Mesenteric fat pad (tissue), 1 donor: ENCODE measurements at places on chromosomes 11 and 22. TPM values are rescaled to one million over a fixed set of nuclear protein-coding genes. Genes with fewer than 3 reads are reported as not detected.

Gene STIP1
- total RNA-seq: 113 TPM

Gene PAX6
- total RNA-seq: 0.32 TPM

Gene PPARA
- 37.6 TPM for total RNA-seq

Gene TCN2
- 46.5 TPM for total RNA-seq

Gene DAGLA
- 3.3 TPM for total RNA-seq

Gene LRRC75B
- 6.0 TPM for total RNA-seq

Gene TP53I11
- total RNA-seq: 133 TPM

Gene GLYATL1
- not detected for total RNA-seq

Gene KRTAP5-8
- total RNA-seq: not detected

Gene NCR3LG1
- total RNA-seq: 4.1 TPM

Gene OR2AG1
- not detected for total RNA-seq

DNA sequence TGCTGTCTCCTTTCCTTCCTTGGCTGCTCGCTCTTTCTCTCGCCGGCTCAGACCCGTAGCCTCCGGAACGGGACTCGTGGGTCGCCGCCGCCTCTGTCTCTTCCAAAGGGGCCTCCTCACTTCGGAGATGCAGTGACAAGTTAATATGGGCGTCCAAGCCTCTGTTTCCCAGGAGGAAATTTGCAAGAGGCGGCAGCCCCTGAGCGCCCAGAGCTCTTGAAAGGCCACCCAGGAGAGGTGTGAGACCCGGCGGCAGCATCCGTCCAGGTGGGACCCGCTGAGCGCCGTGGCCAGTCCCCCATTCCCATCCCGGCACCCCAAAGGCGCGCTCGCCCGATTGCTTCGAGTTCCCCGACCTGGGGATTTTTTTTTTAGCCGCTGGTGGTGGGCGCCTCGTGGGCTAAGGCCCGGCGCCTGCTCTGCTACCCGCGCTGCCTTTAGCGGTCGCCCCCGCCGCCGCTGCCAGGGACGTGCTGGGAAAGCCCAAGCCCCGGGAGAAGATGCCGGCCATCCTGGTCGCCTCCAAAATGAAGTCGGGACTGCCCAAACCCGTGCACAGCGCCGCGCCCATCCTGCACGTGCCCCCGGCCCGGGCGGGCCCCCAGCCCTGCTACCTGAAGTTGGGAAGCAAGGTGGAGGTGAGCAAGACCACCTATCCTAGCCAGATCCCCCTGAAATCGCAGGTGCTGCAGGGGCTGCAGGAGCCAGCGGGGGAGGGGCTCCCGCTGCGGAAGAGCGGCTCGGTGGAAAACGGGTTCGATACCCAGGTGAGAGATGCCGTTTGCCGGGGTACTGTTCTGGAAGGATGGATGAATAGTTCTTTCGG, 772 bp downstream of the NAV2 start:
- no peak for DNase-seq

DNA sequence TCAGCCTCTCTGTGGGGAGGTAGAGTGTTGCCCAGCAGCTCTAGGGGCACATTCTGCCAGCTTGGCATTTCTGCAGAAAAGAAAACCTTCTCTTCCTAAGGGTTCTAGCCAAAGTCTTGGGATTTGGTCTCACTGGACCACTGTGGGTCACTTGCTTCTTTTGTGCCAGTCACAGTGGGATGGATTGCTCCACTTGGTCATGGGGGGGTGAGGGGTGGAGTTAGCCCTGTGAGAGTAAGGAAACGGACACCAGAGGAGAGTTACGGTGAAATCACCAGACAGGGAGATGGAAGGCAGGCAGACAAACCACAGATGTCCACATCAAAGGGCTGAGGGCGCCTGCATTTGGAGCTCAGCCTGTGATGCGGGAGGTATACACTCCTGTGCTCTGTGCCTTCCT, 10.8 kb downstream of the SGSM1 start:
- DNase-seq: no peak

GRCh38 chr11:57364851-57365660, 15.9 kb downstream of the PRG3 start:
- DNase-seq: no peak

GRCh38 chr11:133747409-133747808, 97.9 kb downstream of the SPATA19 start:
- no peak for DNase-seq

DNA sequence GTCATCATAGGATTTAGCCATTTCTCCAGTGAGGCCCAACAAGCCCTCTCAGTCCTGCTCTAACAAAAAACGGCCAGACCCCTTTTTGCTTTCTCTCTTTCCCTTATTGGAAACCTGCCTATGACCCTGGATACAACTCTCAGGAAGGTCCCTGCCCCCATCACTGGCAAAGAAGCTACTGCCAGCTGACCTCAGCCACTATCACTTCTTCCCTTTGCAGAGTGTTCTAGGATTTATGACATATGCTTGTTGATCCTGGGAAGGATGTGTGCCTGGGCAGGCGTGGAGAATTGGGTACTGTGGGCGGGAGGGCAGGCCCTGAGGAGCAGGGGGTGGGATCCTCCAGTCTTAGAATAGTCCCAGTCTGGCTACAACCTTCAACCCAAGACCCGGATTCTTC, 7.5 kb downstream of the PGAP2 start:
- DNase-seq: no peak

- DNase-seq: no peak
Observed at GRCh38 chr11:70033711-70034070, 44.4 kb upstream of the ANO1 start.

- no peak for DNase-seq
Observed at GRCh38 chr11:45087086-45087899, 59.1 kb upstream of the PRDM11 start.

DNA sequence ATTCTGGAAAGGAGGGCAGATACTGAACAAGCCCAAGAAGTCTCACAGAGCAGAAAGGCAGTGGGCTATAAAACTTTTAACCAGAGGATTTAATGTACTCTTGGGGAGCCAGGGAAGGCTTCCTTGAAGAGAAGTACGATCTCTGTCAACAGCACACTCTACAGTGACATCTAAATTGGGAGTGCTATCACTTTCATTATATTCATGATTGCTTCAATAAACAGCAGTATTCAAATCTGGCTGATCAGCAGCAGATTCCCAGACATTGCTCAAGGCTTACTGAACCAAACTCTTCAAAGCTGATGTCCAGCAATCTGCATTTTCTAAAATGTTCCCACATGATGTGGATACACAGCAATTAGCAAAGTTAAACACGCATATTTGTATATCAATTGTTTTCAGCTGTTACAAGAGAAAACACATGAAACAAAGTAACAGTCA, 44.2 kb downstream of the SYTL2 start:
- DNase-seq: no peak

- DNase-seq: peak; percentile 73
Observed at GRCh38 chr22:28034145-28034759, 115.2 kb upstream of the PITPNB start.

GRCh38 chr11:112364962-112365481, 104.4 kb upstream of the PLET1 start:
- DNase-seq: no peak

GRCh38 chr11:94954753-94955152, 18.6 kb downstream of the CWC15 start:
- no peak for DNase-seq

GRCh38 chr11:16097543-16097942, 258.8 kb downstream of the SOX6 start:
- DNase-seq: no peak

DNA sequence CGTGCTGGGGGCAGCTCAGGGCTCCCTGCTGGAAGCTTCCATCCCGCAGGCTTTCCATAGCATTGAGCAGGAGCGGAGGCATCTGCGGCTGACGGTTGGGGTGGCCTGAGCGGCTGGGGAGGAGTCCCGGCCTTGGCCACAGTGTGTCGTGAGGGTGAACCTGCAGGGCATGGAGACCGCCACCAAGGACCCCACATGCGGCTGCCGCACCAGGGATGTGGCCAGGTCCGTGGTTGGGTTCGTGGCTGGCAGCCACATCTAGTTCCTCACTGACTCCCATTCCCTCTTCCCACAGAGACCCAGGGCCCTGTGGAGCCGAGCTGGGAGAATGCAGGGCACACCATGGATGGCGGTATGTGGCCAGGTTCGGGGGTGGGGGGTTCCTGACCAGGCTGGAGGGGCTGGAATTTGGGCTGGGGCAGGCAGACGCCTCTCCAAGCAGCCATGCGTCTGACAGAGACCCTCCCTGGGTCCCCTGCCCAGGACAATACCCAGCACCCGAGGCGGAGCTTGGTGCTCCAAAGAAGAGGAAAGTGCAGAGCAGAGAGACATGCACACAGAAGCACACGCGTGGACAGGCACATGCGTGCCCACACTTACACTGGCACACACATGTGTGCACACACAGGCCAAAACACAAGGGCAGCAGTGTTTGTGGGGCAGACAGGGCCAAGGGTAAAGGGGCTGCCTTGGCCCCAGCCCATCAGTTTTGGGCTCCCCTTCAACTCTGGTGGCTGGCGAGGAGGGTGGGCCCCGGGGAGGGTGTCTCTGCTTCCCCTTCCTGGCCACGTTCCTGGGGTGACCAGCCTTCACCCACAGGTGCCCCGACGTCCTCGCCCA, 2.7 kb downstream of the MUC5B start:
- DNase-seq: peak; percentile 87

DNA sequence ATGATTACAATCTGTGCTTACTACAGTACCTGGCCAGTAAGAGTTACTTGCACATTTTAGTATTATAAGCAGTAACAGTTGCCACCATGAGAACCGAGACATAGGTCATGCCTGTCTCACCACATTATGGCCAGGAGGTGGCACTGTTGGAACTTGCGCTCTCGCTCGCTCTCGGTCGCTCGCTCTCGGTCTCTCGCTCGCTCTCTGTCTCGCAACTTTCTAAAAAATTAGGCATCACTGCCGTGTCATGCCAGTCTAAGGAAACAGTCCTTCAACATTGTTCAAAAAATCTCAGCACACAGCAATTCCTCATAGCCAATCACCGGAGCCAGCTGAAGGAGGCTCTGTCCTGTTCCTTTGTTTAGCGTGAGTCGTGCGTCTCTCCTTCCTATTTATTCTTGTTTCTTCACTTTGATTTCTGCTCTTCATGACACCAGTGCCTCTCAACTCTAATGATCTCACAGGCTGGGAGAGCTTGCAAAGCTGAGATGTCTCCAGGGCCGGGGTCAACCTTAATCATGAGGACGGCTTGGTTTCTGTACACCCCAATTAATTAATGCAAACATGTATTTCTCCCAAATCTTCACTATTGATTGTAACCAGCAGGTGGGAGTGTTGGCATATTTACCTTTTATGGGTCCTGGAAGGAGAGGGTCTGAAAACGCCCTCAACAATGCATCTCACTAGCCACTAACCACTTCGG, 6.3 kb upstream of the ADAMTS8 start:
- no peak for DNase-seq

DNA sequence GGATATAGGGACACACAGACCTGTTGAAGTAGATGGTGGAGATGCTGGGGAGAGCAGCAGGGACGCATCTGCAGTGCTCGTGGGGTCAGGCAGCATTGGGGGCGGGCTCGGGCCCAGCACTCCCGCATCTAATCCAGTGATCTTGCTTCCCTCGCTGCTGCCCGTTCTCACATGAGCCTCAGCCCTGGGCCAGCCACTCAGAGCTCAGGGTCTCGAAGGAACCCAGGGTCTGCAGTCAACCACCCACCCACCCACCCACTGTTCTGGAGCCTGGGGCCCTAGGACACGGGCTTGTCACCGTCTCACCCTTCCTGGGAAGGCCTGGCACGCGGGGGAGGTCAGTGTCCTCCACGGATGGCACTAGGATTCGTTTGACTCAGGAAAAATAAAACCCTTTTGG, 406.0 kb downstream of the TBC1D22A start:
- DNase-seq: peak; percentile 69

- DNase-seq: no peak
Observed at GRCh38 chr11:75563978-75564552, 2.0 kb downstream of the SERPINH1 start.

DNA sequence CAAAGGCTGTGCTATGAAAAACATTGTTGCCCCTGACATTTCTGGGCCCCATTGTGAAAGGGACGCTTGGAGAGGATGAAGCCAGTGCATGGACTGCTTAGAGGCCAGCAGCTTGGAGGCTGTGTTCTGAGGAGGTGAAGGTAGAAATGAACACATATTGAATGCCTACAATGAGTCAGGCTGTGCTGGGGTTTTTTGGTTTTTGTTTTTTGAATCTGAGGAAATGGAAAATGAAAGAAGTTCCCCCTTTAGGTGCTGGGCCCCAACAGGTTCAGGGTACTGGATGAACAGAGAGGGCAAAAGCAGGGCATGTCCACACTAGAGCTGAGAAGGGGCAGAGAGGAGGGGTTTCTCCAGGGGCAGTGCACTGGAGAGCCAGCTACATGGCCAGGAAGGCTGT, 166.1 kb upstream of the API5 start:
- DNase-seq: no peak
